ENCODE measurements at places on chromosomes 6 and 20.

DNA sequence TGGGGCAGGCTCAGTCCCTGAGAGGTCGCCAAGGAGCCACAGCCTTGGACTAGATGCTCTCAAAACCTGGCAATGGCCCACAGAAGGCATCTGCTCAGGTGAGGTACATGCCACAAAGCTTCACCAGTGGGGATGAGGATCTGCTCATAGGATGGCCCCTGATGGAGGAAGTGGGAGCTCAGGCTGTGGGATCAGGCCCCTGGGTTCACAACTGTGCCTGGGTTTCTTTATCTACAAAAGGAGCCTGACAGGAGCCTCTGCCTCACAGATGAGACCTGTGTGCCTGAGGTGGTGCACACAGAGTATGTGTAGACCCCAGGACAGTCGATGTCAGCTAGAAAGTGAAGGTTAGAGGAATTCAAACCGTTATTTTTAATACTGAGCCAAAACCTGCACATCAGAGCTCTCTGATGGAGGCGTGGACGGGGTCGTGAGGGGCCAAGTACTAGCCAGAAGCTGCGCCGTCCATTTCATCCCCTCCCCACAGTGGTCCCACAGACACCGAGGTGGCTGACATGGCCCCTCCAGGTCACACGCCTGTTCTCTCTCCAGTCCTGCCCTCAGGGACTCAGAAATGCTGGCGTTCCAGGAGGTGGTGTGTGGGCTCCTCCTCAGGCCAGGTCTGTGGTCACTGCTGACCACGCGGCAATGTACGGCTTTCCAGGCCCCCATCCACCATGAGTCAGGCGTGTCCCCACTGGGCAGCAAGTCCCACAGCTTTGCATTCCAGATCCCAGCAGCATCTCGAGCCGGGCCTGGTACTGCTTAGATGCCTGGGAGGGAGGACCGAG is 33.3 kb downstream of the NTSR1 start:
- DNase-seq, result no peak

GRCh38 chr20:11379257-11380011 is 538.3 kb upstream of the BTBD3 start:
- no peak for DNase-seq

DNA sequence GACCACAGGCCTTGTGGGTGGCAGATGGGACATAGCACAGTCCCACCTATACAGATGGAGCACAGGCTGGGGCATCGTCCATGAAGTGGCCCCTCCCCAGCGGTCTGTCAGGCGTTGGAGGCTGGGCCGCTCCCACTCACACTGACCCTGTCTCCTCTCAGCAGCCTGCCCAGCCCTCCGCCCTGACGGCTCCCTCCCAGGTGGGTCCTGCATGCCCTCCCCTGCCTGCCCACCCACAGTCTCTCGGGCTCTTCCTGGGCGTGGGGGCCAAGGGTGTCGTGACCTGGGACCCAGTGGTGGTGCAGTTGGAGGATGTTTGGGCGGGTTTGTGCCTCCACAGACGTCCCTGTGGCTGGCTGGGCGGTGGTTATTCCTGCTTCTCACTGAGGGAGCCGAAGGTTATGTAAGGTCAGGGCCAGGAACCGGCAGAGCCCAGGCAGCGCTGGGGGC is 22.3 kb downstream of the COL20A1 start:
- no peak for DNase-seq

- no peak for DNase-seq
Measured at GRCh38 chr20:2236256-2236655, 59.5 kb upstream of the TGM3 start.

Data from hematopoietic multipotent progenitor cell treated with erythropoietin and hydrocortisone succinate and interleukin-3 and kit ligand, for 6 days (in vitro differentiated cells).